ENCODE measurements at places on chromosomes 5 and 9.

DNA sequence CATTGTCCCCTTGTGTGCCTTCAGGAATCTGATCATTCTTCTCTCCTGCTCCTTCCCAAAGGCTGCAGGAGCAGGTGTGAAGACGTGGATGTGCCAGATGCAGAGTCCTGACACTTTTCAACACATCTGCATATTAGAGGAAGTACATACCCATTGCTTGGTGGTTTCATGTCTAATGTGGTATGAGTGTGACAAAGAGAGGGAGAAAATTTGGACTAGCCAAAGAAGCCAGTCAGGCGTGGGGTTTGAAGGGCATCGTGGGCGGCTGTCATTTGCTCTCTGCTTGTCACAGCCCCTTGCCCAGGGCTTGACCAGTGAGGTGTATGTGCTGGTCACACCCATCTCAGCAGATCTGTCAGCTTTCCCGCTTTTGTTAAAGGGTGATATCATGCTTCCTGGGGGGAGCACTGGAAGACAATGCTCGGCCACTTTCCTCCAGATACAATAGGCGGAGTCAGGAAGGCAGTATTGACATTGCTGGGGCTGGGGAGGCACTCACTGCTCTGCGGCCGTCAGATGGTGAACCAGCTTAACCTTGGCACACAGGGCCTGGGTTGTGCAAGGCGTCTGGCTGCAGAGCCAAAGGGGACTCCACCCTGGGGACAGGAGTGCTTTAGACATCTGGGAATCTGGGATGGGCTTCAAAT, 8.6 kb downstream of the TEK start:
- DNase-seq, result no peak

- no peak for DNase-seq
These were observed 6.3 kb downstream of the ANXA6 start for GRCh38 chr5:151151263-151151660.

- DNase-seq, result no peak
These were observed 12.3 kb downstream of the KIF4B start for GRCh38 chr5:155025895-155026294.

DNA sequence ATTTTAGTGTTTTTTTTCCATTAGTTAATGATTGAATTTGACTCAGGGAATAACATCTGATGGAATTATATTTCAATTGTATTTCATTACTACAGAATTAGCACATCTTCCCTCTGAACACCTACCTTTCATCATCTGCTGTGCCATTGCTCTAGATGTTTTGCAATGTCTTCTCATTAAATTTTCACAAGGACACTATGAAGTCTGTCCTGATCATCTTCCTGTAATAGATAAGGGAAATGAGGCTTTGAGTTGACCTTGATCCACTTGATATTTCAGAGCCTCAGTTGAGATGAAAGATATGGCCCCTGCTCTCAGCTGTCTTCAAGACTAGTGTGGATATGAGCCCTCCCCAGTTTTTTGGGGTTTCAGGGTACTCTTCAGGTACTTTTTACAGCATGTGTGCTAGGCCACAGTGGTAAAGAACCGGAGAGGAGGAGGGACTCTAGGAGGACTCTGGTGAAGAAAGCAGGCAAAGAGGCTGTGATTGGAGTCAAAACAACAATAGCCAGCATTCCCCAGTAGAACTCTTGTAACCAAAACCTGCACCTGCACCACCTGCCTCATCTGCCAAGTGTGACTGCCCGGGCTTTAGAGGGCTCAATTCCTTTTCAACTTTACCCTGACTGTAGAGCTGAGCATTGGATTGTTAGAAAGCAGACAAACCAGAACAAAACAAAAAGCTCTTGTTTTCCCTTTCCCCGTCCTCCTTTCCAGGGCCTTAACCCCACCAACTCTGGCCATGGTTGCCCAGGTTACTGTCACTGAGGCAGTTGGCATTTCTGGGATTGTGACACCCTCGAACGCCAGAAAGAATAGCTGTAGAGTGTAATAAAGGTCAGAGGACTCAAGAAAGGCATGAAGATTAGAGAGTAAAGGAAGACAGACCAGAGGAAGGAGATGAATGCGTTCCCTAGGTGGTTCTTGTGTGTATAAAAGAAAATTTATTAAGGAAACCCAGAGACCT, 56.3 kb downstream of the ERAP1 start:
- no peak for DNase-seq

GRCh38 chr5:52898961-52899680, 90.0 kb upstream of the ITGA2 start:
- peak; percentile 29 for DNase-seq

- no peak for DNase-seq
These were observed 22.9 kb upstream of the DENND1A start for GRCh38 chr9:123952641-123953495.

GRCh38 chr5:17147617-17148016, 69.8 kb upstream of the BASP1 start:
- DNase-seq, result no peak

DNA sequence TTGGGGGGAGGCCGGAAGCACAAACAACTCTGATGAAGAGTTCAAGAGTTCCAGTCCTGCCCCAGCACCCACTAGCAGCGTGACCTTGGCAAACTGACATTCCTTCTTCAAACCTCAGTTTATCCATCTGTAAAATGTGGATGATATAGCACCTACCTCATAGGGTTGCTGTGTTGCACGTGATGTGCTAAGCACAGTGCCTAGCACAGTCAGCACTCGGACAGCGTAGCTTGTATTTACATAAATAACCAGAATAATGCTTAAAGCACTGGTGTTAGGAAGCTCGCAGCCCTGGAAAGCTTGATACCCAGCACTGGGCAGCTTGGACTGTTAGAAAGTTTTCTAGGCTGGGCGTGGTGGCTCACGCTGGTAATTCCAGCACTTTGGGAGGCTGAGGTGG, 5.1 kb downstream of the PKN3 start:
- DNase-seq, result no peak

GRCh38 chr5:141475625-141476131, at the start of gene PCDHGC3:
Gene PCDHGC3 (plus strand): TSS chr5:141475966. CDS start chr5:141476117, 151 bp downstream.
- peak; percentile 98 for DNase-seq

DNA sequence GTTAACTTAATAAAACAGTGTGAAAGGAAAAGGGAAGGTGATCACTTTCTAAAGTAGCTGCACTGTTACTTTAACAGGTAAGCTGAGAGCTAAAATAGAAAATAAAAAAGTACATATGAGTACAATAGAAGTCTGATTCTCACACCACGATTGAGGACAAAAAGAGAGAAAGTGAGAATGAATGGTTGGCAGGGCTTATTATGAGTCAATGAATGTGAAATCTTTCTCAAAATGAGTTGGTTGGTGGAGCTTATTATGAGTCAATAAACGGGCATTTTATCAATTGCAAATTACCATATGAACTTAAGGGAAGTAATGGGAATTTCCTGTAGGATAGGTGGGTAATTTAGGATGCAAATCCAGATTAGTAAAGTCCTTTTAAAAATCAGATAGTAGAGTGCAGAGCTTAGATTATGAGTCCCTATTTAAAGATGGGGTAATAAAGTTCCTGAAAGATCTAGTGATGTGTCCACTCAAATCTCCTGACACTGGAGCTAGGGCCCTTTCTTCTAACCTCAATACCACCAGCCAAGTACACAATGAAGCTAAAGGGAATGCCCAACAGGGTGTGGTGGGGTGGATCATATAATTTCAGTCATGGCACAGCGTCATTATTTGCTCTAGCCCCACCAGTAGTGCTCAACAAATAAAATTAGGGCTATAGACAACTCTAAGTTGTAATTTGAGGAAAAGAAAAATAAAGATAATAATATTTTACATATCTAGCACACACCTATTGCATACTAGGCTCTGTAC, 21.1 kb upstream of the TLR4 start:
- no peak for DNase-seq

DNA sequence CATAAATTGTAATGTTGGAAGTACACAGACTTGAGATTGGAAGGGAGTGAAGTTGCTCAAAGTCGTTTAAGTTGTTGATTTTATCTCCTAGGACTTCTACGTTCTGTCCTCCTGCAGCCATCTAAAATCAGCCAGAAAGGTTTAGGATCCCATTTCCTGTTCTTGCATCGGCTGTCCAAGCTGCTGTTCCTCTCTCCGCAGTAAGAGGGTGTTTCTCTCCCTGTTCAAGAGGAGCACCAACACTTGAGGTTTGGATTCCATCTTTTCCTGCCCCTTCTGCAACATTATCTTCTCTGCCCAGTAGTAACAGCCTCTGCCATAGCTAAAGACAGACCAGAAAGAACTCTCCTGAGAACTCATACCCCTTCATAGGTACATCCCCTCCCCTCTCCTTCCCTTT, 373.4 kb downstream of the GADD45G start:
- peak; percentile 45 for DNase-seq

GRCh38 chr9:98091735-98092612, 27.0 kb downstream of the TRIM14 start:
- no peak for DNase-seq

DNA sequence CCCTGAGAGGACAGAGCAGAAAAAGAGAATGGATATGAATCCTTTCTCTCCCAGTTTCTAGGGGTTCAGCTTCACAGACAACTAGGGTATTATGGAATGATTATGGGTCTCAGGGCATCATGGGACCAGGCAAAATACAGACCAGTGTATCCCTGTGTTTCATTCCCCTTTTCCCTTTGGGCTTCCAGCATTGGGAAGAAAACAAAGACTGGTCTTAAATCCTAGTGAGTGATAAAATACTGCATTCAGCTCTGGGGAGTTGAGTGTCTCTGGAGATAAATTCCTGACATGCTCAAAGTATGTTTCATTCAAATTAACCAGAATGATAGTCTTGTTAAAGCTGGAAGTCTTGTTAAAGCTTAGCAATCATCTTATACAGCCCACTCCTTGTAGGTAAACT, 2.4 kb upstream of the POU4F3 start:
- DNase-seq, result no peak

GRCh38 chr5:89988998-89989655, 420.4 kb downstream of the CETN3 start:
- DNase-seq, result no peak
